Stimulated activated CD8-positive, alpha-beta memory T cell treated with anti-CD3 and anti-CD28 coated beads, Interleukin-2, amount 100 ng/mL, for 1 hour (primary cell): ENCODE measurements at places on chromosomes 12 and 14.

GRCh38 chr14:68370057-68370360, 422.9 kb downstream of the ZFP36L1 start:
- no peak for DNase-seq

- DNase-seq = no peak
These were observed 23.8 kb downstream of the BAZ1A start for GRCh38 chr14:34851395-34851794.

GRCh38 chr14:42001431-42001830, 394.8 kb downstream of the LRFN5 start:
- no peak for DNase-seq

- DNase-seq = no peak
These were observed 196.2 kb downstream of the ZFP36L1 start for GRCh38 chr14:68596701-68597100.

DNA sequence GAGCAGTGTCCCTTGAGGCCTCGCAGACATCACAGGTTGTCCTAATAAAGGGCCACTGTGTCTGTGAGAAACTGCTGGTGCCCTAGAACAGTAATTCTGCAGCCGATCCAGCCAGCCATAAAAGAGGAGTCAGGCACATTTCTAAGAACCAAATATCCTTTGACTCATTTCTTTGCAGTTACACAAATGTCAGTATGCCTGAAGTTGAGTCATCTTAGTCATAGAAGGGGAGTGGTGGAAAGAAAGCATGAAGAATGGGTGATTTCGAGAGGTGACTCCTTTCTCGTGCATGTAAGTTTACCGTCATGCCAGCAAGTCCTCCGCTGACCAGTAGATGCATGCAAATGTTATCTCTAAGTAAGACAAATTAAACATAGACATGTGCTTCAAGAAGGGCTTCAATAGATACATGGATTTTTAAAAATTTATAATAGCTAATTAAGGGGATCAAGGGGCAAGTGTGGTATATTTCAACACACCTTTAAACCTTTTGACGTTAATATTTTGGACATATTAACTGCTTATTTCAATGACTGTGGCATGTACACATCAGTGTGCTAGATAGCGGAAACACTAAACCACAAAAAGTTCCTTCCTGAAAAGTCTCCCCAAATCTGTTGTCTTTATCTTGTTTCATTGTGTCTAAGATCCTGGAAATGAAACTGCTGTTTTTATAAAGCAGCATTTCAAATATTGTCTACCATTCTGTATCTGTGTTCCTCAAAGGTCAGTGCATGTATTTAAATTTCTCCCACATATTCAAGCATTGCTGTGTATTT, 497.4 kb downstream of the NPAS3 start:
- no peak for DNase-seq

- DNase-seq = no peak
These were observed 23.8 kb downstream of the MYL2 start for GRCh38 chr12:110896559-110896958.

DNA sequence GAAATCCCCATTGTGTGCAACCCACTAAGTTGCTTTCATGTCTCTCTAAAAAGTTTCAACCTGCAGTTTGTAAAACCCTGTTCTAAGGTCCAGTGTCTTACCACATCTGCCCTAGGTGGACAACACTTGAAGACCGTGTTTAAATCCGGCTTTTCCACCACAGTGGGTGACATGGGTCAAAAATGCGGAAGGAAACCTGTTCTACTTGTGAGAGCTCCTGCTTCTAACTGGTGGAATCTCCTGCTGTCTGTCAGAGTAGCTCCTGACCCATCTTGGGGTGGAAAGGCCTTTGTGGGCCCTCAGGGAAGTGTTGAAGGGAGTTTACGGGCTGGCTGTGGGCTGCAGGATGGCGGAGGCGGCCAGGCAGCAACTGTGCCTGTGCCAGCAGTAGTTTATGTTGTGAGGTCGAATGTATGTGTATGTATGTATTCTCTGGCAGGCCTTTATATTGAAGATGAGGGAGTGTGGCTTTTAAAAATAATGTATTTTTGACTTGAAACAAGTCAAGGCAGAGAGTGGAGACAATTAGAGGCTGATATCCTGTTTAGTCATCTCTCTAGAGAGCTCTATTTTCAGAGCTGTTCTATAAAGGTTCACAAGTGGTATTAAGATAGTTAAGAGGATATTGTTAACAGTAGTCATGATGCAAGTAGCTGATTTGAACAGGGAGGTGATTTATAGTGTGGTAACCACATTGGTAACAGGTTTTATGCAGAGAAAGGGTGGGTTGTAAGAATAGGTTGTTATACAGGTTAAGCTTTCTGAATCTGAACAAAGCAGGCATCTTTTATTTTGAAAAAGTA, 67.0 kb downstream of the PRKCH start:
- no peak for DNase-seq

DNA sequence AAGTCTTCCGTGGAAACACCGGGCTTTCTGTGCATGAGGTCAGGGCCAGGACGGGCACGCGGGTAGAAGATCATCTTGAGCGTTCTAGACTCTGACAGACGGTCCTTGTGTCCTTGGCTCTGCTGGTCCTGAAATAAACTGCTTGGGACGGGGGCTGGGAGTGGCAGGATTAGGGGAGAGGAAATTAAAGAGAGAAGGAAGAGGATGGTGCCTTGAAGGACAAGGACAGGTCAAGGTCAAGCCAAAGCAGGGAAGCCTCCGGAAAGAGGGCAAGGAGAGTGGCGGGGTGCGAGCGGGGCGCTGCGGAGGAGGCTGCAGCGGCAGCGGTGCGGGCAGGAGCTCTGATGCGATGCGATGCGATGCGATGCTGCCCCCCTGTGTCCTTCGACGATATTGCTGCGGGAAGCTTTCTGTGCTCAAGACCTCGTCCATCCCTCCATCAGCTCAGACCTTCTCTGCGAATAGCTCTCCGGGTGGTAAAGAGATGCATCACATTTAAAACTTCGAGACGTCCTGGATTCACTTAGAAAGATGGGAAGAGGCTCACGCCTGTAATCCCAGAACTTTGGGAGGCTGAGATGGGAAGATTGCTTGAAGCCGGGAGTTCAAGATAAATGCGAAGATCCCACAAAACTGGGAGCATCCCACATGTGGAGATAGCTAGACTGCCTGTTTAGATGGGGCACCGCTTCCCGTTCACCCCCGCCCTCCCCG, 110.1 kb upstream of the TMEM132D start:
- DNase-seq = no peak

- no peak for DNase-seq
These were observed 4.3 kb upstream of the BCDIN3D start for GRCh38 chr12:49847161-49847560.

DNA sequence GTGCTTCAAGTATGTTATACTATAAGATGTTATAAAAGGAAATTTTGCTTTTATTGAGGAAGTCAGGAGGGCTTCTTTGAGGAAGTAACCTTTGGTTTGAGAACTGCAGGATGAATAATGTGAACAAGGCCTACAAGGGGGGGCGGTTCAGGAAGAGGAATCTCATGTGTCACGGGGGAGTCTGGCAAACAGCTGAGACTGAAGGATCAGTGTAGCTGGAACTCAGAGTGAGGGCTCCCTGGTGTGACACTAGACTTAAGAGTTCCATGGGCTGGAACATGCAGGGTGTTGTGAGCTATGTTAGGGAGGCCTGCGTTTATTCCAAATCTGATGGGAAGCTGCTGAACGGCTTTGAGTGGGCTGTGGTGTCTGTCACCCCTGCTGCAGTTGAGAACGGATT, 62.3 kb downstream of the UNC79 start:
- no peak for DNase-seq

- no peak for DNase-seq
These were observed 76.8 kb downstream of the COX16 start for GRCh38 chr14:70282666-70283065.

GRCh38 chr12:47236109-47236714, 156.5 kb upstream of the AMIGO2 start:
- no peak for DNase-seq

GRCh38 chr14:25094171-25094907, 44.4 kb upstream of the STXBP6 start:
- DNase-seq = no peak

DNA sequence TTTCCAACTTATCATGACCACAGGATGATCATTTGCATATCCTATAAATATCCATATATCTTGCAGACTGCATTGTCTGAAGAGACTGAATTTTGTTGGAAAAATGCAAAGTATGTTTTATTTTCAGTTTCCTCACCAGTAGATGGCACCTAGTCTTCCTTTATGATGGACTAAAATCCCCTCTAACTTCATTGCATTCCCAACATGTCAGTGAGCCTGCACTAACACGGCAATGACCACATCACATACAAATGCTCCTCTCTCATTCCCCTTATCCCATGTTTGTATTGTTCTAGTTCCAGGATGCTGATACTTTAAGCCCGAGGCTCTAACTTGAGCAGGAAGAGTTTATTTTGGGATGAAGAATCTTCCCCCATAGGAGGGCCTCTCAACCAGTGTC, 24.7 kb upstream of the MYBPC1 start:
- no peak for DNase-seq

- DNase-seq = no peak
These were observed 121.3 kb upstream of the CCND2 start for GRCh38 chr12:4152145-4152795.

DNA sequence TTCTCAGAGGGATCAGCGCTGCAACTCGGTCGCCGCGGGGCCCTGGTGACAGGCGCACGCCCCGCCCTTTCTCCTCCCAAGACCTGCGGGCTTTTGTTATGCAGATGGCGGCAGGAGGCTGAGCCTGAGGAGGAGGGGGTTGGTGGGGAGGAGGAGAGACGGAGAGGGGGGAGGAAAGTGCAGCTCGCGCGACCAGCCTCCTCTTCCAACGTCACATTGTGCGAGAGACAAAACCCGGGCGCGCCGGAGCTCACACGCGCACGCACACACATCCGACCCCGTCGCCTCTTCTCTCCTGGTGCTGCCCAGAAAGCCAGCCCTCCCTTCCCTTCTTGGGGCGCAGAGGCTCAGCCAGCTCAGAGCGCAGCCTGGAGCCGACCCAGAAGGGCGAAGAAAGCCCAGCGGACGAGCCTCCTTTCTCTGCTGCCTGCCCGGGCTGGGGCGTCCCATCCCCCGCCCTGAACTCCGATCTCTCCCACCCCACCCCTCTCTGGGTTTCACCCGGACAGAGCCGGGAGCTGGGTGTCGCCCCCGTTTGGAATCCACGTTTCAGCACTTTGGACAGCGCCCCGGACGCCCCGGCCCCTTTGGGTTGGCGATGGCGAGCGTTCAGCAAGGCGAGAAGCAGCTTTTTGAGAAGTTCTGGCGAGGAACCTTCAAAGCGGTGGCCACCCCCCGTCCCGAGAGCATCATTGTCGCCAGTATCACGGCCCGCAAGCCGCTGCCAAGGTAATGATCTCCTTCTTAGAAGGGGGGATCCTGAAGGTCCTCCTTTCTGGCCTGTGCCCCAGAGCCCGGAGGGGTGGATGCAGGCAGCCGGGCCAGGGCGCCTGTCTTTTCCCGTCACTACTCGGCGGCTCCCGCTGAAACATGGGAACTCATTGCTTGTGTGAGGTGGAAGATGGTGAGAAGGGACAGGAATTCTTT, at the start of gene SRRM4:
TSS of gene SRRM4 (plus strand) at position 257 of the 927 bp plus-strand sequence. CDS start at position 599, 342 bp downstream.
- DNase-seq = no peak

DNA sequence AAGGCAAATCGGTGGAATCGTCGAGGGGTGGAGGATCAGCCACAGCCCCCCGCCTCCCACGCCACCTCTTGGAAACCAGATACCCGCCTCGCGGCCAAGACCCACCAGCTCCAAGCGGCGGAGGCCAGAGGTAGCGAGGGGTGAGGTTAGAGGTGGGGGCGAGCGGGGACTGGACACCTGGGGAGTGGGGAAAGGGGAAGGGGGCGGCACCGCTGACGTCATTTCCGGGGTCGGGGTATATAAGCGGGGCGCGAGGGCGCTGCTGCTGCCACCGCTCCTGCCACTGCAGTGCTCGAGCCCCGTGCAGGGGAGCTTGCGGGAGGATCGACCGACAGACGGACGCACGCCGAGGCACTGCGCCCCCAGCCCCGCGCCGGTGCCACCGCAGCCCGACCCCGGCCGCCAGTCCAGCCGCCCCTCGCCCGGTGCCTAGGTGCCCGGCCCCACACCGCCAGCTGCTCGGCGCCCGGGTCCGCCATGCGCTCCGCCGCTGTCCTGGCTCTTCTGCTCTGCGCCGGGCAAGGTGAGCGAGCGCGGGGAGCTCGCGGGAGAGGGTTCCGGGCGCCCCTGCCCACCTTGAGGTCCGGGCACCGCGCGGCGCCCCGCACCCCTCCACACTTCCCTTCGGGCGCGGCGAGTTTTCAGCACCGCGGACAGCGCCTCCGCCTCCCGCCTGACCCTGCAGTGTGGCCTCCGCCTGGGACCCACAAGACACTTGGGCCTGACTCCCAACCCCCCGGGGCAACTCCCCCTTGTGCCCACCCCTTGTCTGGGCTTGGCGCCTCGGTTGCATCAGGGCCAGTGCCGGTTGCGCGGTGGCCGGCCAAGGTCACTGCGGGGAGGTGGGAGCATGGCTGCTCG, at the start of gene CHGA:
TSS of gene CHGA (plus strand) at position 268 of the 861 bp plus-strand sequence. CDS start at position 478, 210 bp downstream.
- DNase-seq = peak; percentile 24

GRCh38 chr14:34277191-34277590, 184.8 kb downstream of the SPTSSA start:
- no peak for DNase-seq

GRCh38 chr12:5432011-5432400, at the start of gene NTF3:
Gene NTF3 (plus strand): TSS chr12:5432108. CDS start chr12:5432325, 217 bp downstream.
- DNase-seq = no peak

- no peak for DNase-seq
These were observed 20.2 kb downstream of the FGD4 start for GRCh38 chr12:32419520-32419960.

GRCh38 chr14:60508363-60508706, 611 bp upstream of the SIX6 start:
- DNase-seq = no peak

DNA sequence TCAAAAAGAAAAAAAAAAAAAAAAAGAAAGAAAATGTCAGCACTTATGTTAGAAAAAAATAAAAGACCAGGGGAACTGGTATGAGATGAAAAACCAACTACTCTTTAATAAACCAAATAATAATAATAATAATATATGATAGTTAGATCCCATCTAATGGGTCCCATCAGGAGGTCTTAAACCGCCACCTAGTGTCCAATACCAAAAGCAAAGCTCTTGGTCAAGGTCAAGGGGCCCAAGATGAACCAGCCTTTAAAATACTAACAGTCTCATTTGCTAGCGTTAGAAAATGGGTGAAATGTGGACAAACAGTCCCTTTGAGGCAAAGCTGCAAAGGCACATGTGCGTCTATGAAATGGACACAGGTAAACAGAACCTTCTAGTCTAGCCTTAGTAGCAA, 12.3 kb downstream of the BRAP start:
- DNase-seq = no peak
